Cardiac septum (tissue), 1 donor: ENCODE measurements at places on chromosomes 5 and 9.

DNA sequence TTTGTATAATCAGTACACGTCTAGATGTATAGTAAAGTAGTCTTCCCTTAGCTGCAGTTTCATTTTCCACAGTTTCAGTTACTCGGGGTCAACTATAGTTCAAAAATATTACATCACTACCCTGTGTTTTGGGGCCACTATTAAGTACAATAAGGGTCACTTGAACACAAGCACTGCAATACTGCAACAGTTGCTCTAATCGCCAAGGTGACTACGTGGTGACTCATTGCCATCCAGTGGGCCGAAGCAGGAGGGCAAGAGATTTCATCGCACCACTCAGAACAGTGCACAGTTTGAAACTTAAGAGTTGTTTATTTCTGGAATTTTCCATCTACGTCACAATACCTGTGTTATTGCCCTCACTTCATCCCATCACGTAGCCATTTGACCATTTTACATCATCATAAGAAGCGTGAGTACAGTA, at the start of gene ARL14EPL:
Gene ARL14EPL (plus strand): TSS at position 379 of the 424 bp plus-strand sequence. CDS start 18,994 bp downstream, outside the sequence.
- DNase-seq: no peak

GRCh38 chr5:167998148-167998767, 293.2 kb upstream of the WWC1 start:
- DNase-seq: no peak

DNA sequence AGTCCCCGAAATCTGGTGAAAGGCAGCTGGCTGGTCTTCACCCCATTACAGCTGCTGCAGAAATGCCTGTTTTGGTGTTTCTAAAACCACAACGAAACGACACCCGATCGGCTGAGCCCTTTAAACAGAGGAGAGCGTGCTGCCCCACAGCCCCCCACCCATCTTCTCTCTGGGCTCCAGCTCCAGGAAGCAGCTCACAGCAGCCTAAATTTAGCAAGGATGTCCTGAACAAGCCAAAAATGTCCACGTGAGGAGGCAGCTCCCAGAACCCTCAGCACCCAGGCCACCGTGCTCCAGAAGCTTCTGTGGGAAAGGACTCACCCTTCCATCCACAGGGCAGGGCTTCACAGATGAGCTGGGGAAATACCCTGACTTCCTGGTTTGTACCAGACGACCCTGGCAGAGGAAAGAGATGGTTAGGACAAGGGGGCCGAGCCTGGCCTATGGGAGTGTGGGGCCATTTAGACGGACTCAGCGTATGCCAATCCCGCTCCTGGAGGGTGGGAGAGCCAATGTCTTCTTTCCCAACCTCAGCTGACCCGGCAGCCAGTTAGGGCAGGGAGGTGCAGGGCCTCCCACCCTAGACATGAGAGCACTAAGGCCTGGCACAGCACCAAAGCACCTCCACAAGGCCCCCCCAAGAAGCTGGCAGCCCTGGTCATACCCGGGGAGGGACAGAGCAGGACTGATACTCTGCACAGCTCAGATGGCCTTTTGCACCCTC, 39.1 kb upstream of the SARDH start:
- DNase-seq: no peak

DNA sequence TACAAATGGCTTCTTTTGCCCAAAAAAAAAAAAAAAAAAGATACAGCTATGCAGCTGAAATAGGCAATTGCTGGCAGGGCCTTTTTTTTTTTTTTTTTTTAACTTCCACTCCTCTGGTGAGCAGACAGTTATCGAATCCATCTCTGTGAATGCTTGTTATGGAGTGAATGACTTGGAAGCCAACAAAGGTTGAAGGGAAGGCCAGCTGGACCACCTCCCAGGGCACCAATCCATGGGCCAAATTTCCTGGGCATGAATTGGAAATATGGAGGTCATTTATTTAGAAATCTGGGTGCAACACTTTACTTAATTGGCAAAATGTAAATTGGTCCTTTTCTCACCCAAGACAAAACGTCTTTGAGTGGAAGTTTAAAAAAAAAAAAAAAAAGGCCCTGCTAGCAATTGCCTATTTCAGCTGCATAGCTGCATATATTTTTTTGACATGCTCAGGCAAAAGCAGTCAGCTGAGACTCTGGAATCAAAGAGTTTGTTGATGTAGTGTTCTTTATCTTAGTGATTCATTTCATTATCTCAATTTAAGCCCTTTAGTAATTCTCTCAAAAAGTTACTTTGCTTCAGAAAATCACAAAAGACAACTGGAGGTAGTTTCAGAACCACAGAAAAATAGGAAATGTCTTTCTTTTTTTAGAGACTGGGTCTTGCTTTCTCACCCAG, 392.2 kb upstream of the KLF4 start:
- no peak for DNase-seq

DNA sequence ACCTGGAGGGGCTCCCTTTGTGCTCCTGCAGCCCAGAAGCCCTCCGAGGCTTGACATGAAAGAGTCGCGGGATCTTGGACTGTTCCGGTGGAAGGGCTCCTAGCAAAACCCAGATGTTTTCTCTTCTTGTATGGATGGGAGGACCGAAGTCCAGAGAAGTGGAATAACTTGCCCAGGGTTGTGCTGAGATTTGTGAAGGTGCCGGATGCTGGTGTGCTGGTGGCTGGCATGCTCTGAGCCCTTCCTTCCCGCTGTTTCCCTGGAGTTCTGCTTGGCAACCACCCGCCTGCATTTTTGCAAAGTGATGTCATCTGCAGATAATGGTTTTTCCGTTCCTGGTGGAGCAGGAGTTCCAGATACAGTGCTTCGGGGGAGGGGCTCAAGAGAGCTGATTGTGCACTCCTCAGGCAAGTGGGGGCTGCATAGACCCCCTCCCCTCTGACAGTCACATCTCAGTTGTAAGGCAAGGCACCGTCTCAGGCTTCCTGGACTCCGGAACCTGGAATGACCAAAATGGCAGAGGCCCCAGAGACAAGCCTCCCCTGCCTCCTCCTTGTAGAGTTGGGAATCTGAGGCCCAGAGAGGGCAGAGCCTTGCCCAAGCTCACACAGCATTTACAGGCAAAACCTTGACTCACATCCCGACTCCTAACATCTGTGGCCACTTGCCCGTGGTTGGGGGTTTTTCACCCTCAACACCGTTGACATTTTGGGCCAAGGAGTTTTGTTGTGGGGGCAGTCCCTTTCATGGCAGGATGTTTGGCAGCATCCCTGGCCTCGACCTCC, 157.0 kb downstream of the RGS3 start:
- no peak for DNase-seq

DNA sequence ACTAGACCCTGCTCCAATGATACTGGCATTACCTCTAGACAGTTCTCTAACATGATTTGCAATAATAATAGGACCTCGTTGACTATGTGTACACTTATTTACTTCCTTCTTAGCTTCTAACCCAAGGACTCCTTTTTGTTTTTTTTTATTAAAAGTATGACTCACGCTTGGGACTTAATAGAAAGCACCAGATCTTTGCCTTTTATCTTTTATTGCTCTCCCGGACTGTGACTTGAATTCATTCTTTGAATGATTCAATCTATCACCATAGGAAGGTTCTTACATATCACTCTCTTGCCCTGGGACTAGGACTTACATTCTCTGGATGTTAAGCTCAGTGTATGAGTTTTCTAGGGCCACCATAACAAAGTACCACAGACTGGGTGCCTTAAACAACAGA, 9.0 kb downstream of the C9 start:
- no peak for DNase-seq

GRCh38 chr5:146794326-146795029, 84.1 kb downstream of the PPP2R2B start:
- no peak for DNase-seq

GRCh38 chr5:78889369-78890140, 95.6 kb downstream of the ARSB start:
- no peak for DNase-seq

DNA sequence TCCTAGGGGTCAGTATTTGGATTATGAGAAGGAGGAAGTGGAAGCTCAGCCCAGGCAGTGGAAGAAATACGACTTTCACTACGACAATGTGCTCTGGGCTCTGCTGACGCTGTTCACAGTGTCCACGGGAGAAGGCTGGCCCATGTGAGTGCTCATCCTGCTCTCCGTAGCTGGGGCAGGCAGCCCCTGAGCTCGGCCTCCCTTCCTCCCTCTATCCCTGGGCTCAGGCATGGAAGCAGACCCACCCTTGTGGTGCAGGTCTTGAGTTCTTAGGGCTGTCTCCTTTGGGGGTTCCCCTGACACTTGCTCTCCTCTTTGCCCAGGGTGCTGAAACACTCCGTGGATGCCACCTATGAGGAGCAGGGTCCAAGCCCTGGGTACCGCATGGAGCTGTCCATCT, 180.1 kb downstream of the CACNA1B start:
- DNase-seq: peak; percentile 35

- DNase-seq: no peak
Measured at GRCh38 chr9:91818225-91818585, 131.8 kb downstream of the ROR2 start.

DNA sequence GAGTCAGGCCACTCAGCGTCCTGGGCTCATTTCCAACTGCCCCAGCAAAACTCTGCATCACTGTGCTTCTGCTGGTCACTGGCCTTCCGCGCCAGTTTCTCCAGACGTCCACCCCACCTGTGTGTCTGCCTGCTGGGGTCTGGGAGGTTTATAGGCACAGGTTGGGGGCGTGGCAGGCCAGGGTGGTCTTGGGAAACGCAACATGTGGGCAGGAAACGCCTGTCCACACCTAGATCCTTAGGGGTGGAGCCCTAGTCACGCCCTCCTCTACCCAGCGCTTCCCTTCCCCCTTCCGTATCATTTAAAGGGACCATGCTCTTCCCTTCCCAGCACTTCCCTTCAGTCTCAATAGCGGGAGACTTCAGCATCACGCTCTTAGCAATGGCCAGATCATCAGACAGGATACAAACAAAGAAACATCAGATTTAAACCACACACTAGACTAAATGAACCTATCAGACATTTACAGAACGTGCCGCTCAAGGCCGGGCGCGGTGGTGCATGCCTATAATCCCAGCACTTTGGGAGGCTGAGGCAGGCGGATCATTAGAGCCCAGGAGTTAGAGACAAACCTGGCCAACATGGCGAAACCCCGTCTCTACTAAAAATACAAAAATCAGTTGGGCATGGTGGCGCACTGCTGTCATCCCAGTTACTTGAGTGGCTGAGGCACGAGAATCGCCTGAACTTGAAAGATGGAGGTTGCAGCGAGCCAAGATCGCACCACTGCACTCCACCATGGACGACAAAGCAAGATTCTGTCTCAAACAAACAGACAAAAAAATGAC, 11.8 kb upstream of the BTNL9 start:
- no peak for DNase-seq

DNA sequence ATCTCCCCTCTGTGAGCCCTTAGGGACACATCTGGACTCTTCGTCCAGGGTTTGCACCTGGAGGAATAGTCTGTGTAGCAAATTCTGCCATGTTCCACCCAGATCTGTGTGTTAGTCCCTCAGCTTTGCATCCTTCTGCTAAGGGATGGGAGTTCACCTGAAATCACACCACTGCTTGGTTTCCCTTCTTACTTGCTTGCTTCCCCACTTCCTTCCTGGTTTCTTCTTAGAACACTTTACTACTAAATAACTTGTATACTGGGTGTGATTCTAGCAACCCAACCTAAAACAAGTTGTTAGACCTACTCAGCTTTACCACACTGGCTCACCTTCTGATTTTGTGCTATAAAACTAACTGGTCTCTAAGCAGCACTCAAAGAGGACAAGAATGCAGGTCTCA, 202.6 kb upstream of the MAP3K1 start:
- DNase-seq: no peak
